ENCODE measurements at places on chromosomes 1 and 21.
A peak's percentile ranks its signal among the peaks of the same experiment; 100 is the strongest.

DNA sequence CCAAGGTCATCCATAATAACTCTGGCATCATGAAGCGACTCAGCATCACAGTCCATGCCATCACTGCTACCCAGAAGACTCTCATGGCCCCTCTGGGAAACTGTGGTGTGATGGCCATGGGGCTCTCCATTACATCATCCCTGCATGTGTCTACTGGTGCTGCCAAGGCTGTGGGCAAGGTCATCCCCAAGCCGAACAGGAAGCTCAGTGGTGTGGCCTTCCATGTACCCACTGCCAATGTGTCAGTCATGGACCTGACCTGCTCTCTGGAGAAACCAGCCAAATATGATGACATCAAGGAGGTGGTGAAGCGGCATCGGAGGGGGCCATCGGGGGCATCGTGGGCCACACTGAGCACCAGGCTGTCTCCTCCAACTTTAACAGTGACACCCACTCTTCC is 65.1 kb upstream of the ARHGAP29 start:
- no peak for DNase-seq

GRCh38 chr1:1183833-1184775 is 10.4 kb downstream of the TTLL10 start:
- no peak for DNase-seq

GRCh38 chr21:45873866-45874265 is 107.7 kb upstream of the COL6A1 start:
- DNase-seq: no peak

DNA sequence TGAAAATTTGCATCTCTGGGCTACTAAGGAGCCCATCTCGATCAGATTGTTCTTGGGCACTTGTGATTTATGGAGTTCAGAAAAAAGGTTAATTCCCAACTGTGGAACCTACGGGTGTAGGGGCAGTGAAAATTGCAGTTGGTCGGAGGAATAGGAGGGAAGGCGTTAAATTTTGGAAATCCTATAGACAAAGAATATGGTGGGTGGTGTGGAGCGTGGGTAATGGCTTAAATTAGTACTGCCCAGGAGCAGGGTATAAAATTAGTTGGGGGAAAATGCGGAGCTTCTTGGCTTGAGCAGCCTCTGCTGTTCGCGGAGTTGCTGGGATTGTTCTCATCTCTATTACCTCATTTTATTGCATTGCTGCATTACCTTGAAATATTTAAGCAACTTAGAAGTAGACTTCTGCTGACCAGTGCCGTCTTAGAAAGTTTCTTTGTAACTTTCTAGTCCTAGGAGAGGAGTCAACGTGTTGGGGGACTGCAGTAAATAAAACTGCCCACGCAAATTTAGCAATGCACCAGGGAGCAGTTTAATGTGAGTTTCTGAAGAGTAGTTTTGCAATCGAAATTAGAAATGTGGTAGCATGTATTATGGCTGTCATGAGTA is 514 bp downstream of the S1PR1 start:
- DNase-seq: peak; percentile 71

DNA sequence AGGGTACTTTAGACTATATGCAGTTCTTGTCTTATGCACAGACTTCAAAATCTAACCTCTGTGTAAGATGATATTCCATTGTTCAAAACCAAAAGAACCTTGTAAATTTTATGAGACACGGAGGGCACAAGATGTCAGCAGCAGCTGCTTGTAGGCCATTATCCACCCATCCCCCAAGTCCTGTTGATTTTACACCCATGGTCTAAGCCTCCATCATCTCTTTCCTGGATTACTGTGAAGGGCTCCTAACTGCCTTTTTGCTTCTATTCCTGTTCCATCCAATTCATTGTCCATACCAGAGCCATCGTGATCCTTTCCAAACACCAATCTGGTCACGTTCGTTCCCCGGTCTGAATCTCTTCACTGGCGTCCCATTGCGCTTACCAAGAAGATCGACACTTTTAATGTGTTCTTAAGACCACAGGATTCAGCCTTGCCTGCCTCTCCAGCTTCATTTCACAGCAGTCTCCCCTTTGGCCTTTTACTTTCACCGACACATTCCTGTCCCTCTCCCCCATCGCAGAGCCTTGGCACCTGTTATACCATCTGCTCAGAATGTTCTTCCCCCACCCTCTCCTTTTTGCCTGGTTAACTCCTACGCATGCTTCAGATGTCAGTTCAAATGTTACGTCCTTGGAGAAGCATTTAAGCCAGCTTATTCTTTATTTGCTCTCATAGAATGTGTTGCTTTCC is 107.3 kb upstream of the POU3F1 start:
- peak; percentile 18 for DNase-seq

- peak; percentile 69 for DNase-seq
Observed at GRCh38 chr1:216750031-216750627, 26.9 kb upstream of the ESRRG start.
